HepG2 (cell line): ENCODE measurements at places on chromosomes 1 and 21. TPM values are rescaled to one million over a fixed set of nuclear protein-coding genes. Genes with fewer than 3 reads are reported as not detected.

Gene LRRN2
- total RNA-seq = not detected in 2 replicates

Gene RIPPLY3
- 0.09 and 0.13 TPM in 2 replicates for total RNA-seq

Gene CYP2J2
- 1.1 and 2.1 TPM in 2 replicates for total RNA-seq

Gene OR14C36
- total RNA-seq = not detected in 2 replicates

Gene C8A
- 8.6 and 15.0 TPM in 2 replicates for total RNA-seq

Gene CYP4Z1
- not detected in 2 replicates for total RNA-seq

Gene SLC35F3
- total RNA-seq = not detected in 2 replicates

Gene CSDE1
- total RNA-seq = 313 and 582 TPM in 2 replicates

Gene PDZK1
- 46.4 and 65.0 TPM in 2 replicates for total RNA-seq

Gene SZRD1
- 28.5 and 38.6 TPM in 2 replicates for total RNA-seq

Gene USP25
- total RNA-seq = 26.3 and 34.5 TPM in 2 replicates

Gene AJAP1
- total RNA-seq = not detected in 2 replicates

Gene OR2T29
- not detected in 2 replicates for total RNA-seq

Gene SPRR1B
- not detected in 2 replicates for total RNA-seq

Gene MYBPH
- total RNA-seq = not detected in 2 replicates

Gene OR10J1
- not detected in 2 replicates for total RNA-seq

Gene BGLAP
- 0.62 TPM in 1 of 2 replicates, not detected in the other for total RNA-seq

Gene FCMR
- total RNA-seq = not detected in 2 replicates

Gene GPR52
- 1.5 TPM in 1 of 2 replicates, not detected in the other for total RNA-seq

Gene FALEC
- 0.71 TPM in 1 of 2 replicates, not detected in the other for total RNA-seq

Gene GBP5
- not detected in 2 replicates for total RNA-seq

Gene TNFSF18
- not detected in 2 replicates for total RNA-seq

Gene MIXL1
- total RNA-seq = 7.6 and 8.6 TPM in 2 replicates

Gene PALMD
- 31.1 and 42.0 TPM in 2 replicates for total RNA-seq

Gene DNALI1
- 0.42 and 0.52 TPM in 2 replicates for total RNA-seq

Gene APOBEC4
- not detected in 2 replicates for total RNA-seq

Gene OR10Z1
- not detected in 2 replicates for total RNA-seq

Gene IFI44
- not detected in 2 replicates for total RNA-seq

Gene RORC
- total RNA-seq = 2.5 TPM in 2 replicates

Gene FGR
- total RNA-seq = not detected in 2 replicates

Gene TMPRSS2
- 0.86 and 1.8 TPM in 2 replicates for total RNA-seq

Gene FAM3B
- 41.9 and 62.0 TPM in 2 replicates for total RNA-seq

Gene MCOLN3
- total RNA-seq = 0.04 TPM in 1 of 2 replicates, not detected in the other

Gene C1QA
- total RNA-seq = not detected in 2 replicates

Gene C1orf167
- total RNA-seq = not detected in 2 replicates

Gene LYPD8
- not detected in 2 replicates for total RNA-seq

Gene WNT9A
- total RNA-seq = 0.04 TPM in 2 replicates

Gene RBM11
- 0.24 TPM in 1 of 2 replicates, not detected in the other for total RNA-seq

Gene TPTE
- total RNA-seq = not detected in 2 replicates

Gene IFI44L
- total RNA-seq = 0.04 TPM in 1 of 2 replicates, not detected in the other

Gene VAV3
- 29.8 and 40.0 TPM in 2 replicates for total RNA-seq

Gene CD1E
- total RNA-seq = not detected in 2 replicates

Gene SERTAD4
- total RNA-seq = not detected in 2 replicates
